Naive B cell (primary cell): ENCODE measurements at places on chromosomes 1 and 21.

DNA sequence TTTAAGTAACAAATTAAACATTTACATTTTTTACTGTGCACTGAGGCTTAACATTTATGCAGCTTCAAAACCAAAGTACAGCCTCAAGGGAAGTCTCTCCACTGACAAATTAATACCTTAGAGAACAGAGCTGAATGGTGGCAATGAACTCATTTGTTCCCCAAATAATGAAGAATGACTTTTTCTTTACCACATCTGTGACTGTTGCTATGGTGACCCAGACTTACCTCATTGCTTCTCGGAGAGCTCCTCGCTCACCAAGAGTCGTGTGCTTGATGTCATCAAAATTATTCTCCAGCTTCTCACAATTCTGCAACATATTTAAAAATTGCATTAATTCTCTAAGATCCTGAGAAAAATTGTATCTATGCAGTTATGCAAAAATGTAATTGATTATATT lies 92.9 kb downstream of the DPYD start:
- peak; percentile 37 for DNase-seq

- DNase-seq, result no peak
These were observed 102.0 kb downstream of the CRYAA start for GRCh38 chr21:43270800-43271301.

DNA sequence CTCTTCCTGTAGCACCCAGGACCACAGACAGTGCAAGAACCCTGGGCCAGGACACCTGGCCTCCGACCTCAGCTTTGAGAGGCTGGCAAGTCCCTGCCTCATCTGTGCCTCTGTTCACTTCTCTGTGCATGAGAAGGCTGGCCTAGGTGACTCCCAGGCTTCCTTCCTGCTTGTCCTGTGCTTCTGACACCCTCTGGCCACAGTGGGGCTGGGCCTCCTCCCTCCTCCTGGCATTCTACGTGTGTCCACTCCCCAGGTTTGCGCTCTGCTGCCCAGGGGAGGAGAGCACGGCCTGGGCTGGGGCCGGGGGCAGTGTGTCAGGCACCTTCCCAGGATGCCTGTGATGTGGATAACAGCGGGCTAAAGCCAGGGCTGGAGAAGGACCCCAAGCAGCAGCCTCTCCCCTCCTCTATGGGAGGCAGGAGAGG lies 30.3 kb upstream of the PKP1 start:
- no peak for DNase-seq

DNA sequence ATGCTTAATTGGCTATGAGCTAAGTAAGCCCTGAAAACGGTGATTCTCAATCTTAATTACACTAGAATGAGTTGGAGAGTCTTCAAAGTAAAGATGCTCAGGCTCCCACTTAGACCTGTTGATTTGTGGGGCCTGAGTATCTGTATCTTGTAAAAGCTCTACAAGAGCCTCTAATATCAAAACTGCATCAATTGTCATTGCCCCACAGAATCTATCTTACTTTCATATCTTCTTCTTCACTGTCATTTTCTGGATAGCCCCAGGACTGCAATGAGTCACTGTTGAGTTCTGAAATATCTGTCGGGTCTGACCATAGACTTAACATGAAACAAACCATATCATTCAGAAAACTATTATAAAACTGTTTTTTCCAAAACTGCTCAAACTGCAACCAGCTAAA lies 102.8 kb upstream of the SERTAD4 start:
- DNase-seq, result no peak

DNA sequence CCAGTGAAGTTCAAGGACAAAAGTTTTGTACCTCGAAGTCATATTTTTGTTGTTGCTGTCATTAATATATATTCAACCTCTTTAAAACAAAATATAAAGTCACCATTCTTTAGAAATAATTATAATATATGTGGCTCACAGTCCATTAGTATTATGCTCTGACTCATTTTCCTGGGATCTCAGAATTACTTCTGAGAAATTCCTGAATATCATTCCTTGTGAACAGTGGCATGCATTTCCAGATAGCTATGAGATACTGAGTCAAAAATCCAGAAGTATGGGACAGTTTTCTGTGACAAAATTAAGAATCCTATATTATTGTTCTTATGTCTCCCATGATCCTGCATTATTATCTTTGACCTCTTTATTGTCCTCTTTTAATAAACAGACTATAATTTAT lies 13.8 kb upstream of the RGS21 start:
- DNase-seq, result no peak

DNA sequence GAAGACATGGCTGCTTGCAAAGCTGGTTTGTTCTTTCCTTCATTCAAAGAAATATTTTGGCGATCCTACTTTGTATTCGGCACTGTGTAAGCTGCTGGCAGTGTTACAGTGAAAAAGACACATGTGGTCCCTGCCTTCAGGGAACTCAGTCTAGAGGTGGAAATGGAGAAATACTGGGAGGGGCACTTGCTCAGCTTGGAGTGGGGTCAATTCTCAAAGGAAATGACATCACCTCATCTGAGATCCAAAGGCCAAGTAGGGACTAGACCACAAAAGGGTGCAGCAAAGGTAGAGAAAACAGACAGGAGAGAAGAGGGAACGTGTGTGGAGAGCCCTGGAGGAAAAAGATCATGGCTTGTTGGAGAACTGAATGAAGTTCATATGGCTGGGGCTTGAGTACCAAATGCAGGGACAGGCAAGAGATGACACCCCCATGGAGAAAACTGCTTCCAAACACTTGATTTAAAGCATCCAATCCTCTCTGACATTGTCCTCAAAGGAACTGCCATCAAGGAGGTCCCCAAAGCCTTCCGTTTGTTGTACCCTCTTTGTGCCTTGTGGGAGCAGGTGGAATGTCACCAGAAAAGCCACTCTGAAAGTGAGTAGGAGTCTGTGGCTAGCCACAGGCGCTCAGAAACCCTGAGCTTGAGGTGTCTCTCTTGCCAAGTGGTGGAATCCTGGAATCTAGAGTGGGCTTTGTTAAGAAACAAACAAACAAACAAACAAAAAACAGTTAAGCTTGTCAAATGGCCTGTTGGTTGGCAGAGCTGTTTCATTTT lies 48.3 kb upstream of the TDRD10 start:
- no peak for DNase-seq

DNA sequence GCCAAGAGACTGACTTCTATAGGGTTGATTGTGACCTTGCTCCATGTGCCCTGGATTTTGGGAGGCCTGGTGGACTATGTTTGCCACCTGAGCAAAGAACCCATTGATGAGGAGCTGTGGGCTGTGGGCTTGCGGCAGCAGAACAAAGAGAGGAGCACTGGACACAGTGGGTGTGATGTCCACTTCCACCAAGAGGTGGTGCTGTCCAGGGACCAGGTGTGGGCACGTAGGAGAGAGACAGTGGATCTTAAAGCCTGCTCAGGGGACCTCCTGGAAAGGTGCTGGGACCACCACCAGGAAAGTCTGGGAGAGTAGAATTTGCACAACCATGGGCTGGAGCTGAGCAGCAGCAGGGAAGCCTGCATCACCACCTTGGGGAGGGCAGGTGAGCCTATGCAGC lies 106.7 kb upstream of the ETS2 start:
- no peak for DNase-seq

DNA sequence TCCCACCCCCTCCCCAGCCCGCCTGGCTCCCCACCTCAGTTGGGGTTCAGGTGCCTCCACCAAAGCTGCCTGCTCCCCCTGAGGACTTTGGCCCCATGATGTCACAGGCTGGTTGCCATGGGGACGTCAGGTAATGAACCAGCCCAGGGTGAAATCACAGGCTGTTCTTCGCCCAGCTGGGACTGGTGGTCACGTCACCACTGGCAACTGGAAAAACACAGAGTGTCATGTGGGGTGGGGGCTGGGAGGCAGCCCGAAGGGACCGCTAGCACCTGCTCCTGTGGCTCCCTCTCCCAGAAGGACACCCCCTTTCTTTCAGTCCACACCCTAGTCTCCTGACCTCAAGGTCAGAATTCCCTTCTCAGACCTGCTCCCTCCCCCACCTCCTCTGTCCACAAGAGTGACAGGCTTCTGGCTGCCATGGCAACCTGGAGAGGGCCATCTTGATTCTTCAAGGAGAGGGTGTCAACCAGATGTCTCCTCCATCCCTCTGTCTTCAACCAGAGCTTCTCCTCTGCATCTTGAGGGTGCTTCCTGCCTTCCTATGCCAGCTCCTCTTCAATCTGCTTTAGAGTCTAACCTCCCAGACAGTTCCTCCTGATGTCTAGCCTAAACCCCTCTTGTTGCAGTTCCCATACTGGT lies 6.2 kb downstream of the FAM131C start:
- no peak for DNase-seq

DNA sequence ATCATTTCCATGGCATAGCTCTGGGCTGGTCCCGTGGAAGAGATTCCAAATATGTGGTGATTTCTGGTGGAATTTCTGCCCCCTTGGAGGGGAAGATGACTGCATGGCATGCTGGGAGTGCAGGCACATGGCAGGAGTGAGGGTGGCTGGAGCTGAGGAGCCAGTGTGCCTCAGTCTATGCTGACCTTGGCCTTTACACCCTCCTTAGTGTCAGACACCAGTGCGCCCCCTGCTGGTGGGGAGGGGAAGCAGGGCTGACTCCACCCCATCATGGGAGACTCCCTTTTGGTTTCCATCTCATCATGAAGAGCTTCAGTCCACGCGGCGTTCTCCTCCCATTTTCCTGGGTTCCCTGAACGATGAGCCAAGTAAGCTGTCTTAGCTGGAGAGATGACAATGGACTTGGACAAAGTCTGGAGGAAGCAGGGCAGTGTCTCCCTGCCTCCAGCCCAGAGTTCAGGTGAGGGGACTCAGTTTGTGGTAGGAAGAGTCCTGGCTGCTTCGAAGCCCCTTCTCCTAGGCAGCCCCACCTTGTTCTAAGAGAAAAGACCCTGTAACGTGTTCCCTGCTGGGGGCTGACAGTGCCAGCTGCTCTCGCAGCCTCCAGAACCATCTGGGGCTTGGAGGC lies 10.3 kb downstream of the ALX3 start:
- DNase-seq, result peak; percentile 52

DNA sequence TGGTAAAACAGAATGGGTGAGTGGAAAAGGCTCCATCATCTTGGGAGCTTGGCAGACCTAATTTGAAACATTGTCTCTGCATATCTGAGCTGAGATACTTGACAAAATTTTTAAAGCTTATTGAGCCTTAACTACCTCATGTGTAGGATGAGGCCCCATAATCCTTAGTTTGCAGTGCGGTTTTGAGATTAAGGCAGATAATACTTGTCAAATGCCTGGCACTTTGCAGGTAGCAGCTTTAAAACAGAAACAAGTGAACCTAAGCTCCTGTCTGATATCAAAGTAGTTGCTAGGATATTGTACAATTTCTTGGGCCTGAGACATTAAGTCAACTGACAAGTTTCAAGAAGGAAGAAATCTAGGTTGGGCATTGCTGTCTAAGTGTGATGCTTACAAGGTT lies 65.3 kb downstream of the TBX19 start:
- no peak for DNase-seq

DNA sequence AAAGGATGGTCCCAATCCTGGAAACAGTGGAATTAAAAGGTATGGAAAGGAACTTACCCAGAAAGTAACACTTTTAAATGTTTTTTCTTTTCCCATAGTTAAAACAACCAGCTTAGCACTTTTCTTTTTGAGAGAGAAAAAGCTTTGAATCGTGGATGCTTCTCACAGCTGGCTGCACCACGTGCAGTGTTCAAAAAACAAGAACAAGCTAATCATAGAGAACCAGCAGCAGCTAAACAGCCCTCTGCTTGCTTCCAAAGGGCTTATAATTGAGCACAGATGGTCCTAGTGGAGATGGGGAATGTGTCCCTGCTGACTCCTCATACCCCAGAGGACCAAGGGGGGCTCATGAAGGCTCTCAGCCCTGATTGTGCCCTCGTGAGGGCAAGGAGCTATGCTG lies 26.4 kb downstream of the UTP25 start:
- DNase-seq, result no peak

DNA sequence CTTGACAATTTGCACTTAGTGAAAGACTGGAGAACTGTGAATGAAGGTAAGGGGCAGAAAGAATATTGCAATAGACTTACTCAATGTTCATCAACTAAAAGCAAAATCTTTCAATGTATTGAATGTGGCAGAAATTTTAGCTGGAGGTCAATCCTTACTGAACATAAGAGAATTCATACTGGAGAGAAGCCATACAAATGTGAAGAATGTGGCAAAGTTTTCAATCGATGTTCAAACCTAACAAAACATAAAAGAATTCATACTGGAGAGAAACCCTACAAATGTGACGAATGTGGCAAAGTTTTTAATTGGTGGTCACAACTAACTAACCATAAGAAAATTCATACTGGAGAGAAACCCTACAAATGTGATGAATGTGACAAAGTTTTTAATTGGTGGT lies 80.7 kb downstream of the JMJD4 start:
- no peak for DNase-seq

GRCh38 chr1:182611787-182612186 lies 7.6 kb upstream of the RGS16 start:
- no peak for DNase-seq

DNA sequence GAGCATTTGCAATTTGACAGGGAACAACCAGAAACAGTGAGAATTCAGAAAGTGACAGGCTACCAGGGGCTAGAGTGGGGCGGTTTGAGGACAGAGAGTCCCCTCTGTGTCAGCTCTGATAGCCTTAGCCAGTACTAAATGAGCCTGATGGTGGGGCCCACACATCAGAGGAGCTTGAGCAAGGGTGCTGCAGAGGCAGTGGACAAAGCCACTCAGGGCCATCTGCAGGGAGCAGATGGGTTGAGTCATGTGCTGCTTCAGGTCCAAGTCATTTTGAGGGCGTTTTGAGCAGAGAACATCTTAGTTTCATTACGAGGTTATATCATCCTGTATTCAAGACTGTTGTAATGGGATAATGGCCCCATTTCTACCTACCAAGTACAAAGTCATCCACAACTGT lies 7.7 kb downstream of the LRRC52 start:
- no peak for DNase-seq

DNA sequence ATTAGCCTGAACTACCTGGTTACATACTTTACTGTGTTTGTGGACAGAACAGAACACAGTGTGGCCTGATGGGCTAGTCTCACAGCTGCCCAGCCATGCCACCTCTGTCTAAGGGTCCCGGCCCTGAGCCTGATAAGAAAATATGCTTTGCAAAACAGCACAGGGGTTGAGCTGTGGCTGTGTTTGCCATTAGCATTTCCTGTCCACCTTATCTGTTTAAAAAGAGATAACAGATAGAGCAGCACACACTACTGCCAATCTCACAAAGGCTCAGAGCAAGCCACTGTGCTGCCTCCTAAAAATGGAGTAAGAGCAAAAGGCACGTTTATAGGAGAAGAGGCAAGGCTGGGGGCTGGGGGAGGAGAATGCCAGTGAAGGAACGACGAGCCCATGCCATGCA lies 95.0 kb downstream of the SUSD4 start:
- no peak for DNase-seq
